ENCODE measurements at places on chromosomes 4 and X.

DNA sequence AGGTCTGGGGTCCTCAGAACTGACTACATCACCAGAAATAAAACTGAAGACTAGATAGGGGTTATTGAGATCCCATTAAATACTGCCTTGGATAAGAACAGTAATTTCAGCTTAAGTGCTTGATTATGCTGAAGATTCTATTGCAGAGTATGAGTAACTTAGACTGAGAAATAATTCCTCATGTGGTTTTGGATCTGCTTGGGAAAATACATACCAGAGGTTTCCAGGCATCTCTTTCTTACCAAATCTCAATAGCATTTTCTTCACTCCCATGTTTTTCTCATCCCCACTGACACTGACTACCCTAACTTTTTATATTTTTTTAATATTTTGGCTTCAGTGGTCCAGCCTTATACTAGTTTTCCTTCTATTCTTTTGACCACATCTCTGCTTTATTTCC lies 92.0 kb upstream of the TEX13D start:
- no peak for DNase-seq

GRCh38 chr4:26368685-26369084 lies 47.9 kb downstream of the RBPJ start:
- no peak for DNase-seq

GRCh38 chr4:174111422-174111821 lies 172.0 kb downstream of the FBXO8 start:
- no peak for DNase-seq

DNA sequence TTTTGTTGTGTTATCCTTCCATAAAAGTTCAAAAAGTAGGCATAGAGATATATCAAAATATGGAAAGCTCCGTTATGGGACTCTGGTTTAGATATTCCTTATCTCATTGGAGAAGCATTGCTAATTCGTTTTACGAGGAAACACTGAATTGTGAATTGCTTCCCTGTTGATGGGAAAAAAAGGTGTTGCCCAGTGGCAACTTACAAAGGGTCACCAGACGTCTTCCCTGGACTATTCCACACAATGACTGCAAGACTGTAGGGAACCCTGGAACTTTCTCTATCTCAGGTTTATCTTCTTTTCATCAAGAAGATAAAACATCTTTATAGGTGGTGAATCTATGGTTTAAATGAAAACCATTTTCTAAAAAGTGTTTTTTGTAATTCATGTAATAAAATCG lies 137.7 kb downstream of the MID1 start:
- no peak for DNase-seq

GRCh38 chrX:149908308-149908707 lies 21.1 kb upstream of the HSFX4 start:
- no peak for DNase-seq

GRCh38 chrX:78375894-78376293 lies 48.5 kb upstream of the CYSLTR1 start:
- DNase-seq = no peak

DNA sequence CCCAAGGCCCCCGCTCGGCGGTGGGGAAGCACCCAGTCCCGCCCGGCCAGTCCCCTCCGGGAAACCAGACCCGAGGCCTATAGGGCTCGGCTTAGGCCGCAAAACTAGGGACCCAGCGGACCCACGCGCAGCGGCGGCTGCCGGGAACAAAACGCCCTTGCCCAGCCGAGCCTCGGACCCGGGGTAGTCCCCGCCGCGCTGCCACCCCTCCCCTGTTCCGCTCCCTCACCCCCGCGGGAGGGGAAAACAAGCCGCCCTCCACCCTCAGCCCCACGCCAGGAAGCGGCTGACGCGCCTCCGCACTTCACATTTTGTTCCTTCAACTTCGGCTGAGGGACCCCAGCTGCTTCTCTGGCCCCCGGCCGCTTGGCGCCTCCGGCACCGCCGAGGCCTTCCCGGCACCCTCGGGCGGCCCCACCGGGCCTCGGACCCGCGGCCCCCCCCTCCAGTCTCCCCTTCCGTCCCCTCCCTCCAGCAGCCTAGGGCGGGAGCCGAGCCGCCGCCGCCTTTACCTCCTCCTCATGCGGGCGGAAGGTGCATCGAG lies 694 bp downstream of the PDS5A start:
- DNase-seq = no peak

- DNase-seq = no peak
Observed at GRCh38 chr4:55965585-55965984, 16.8 kb downstream of the CEP135 start.

DNA sequence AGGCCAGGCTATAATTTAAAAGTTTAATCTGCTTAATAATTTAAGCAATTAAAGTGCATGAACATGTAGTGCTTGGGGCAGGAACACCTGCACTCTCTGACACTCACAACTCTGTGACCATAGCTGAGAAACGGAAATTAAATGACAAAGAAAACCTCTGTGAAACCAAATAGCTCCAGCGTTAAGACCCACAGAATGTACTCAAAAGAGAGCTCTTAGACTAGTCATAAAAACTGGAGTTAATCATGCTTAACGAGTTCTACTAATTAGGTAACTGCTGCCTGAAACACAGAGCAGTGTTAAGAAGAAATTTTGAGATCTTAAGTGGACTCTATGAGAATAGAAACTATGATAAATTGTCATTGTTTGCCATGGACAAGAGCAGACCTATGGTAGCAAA lies 174.4 kb upstream of the SPIN4 start:
- DNase-seq = no peak

DNA sequence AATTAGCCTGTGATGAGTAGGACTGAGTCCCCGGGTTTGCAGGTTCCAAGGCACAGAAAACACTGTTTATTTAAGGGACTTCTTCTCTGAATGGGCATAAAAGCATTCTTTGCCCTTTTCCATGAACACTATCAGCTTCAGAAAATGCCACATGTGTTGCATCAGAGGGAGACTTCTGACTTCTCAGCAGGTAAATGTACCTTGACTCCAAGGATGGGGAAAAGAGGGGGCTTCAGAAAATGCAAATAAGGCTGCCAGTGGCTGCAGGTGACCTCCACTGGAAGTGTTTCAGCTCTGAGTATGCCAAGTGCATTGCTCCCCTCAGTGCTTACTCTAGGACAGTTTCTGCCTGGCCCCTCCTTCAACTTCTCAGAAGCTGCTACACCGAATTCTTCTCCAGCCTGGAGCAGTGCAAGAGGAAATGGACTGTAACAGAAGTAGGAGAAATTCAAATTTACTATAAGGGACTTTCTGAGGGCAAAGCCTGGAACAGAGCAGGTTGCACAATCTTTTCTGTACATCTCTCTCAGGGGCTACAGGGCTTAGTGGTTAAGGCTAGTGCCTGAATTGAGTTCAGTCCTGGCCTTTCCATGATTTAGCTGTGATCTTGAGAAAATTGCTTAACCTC lies 233.2 kb downstream of the PTTG2 start:
- no peak for DNase-seq

DNA sequence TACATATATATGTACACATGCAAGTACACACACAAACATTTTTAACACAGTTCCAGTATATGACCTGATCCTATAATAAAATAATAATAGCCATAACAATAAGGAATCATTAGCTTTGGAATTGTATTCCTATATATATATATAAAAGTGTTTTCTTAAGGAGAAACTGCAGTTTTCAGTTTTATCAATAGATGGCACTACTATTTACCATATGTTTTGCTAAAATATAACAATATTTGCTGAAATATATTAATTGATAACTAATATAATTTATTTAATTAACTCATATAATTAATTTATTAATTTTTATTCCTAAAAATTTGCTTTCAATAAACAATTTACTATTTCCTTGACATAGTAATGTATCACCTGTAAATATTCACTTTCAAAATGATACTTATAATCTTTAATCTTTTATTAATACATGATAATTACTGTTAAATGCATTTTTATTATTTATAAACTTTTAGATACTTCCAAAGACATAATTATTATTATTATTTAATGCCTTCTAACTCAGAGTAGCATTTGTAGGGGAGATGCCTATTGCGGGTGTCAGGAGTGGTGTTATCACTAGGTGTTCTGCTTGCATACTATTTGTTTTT lies 599.5 kb downstream of the FSTL5 start:
- DNase-seq = no peak

GRCh38 chr4:113436360-113436759 lies 325.2 kb downstream of the CAMK2D start:
- no peak for DNase-seq

GRCh38 chrX:2451501-2452316 lies 49.1 kb downstream of the DHRSX start:
- DNase-seq = no peak

GRCh38 chr4:166230841-166231240 lies 357.8 kb downstream of the TLL1 start:
- no peak for DNase-seq

- no peak for DNase-seq
Observed at GRCh38 chr4:1862055-1862911, 6.3 kb upstream of the LETM1 start.

GRCh38 chrX:39222346-39223113 lies 421.3 kb downstream of the MID1IP1 start:
- DNase-seq = no peak

GRCh38 chr4:183297675-183298074 lies 22.4 kb downstream of the CLDN22 start:
- no peak for DNase-seq

- DNase-seq = no peak
Observed at GRCh38 chrX:131262200-131262599, 26.9 kb downstream of the IGSF1 start.

- no peak for DNase-seq
Observed at GRCh38 chr4:123987408-123987807, 590.8 kb downstream of the SPRY1 start.

GRCh38 chr4:74181219-74181618 lies 23.3 kb downstream of the MTHFD2L start:
- no peak for DNase-seq

DNA sequence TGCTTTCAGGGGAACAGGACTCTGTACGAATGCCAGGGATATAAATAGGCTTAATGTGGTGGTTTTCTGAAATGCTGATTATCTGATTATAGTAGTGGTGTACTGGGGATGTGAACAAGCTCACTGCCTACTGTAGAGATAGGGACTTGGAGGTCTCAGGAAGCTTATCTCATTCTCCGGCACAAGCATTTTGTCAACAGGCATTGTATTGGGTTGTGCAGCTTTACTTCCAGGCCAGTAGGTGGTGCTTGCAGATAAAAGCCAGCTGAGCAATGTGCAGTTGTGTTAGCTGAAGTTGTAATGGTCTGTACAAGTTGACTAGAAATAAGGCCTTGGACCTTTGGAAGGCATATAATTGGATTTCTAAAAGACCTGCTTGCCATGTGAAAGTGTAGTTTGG lies 49.5 kb upstream of the TMLHE start:
- DNase-seq = no peak

- DNase-seq = no peak
Observed at GRCh38 chrX:19889582-19890342, 2.4 kb upstream of the SH3KBP1 start.

GRCh38 chr4:139368998-139369397 lies 66.7 kb upstream of the NDUFC1 start:
- no peak for DNase-seq

GRCh38 chr4:184804621-184805020 lies 21.1 kb downstream of the ACSL1 start:
- DNase-seq = no peak

DNA sequence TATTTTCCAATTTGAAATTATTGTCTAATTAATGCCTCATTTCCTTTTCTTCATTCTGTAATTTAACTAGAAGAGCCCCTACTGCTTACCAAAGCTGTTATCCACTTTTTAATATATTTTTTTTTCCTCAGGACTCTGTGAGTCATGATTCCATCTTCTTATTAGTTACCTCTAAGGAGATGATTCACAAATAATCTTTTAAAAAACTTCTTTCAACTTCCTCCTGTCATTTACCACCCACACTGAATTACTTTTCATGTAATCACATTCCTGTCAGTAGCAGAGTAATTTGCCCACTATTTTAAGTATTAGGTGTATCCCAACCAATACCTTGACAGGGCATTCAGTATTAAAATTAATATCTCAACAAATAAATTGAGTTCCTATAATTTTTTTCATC lies 470.9 kb upstream of the ADGRL3 start:
- no peak for DNase-seq

GRCh38 chr4:122346503-122346902 lies 32.3 kb upstream of the ADAD1 start:
- no peak for DNase-seq

GRCh38 chrX:153934762-153935325 lies at the start of gene NAA10:
Gene NAA10 (minus strand): TSS chrX:153935037. CDS start chrX:153934904, 133 bp downstream.
- DNase-seq = no peak

GRCh38 chr4:170089274-170089667 lies 485 bp downstream of the AADAT start:
- no peak for DNase-seq

GRCh38 chr4:138330531-138330930 lies 88.4 kb upstream of the SLC7A11 start:
- DNase-seq = no peak

GRCh38 chr4:141788169-141788915 lies 152.0 kb downstream of the IL15 start:
- DNase-seq = no peak

GRCh38 chrX:56068274-56068758 lies 163.8 kb upstream of the KLF8 start:
- DNase-seq = no peak

DNA sequence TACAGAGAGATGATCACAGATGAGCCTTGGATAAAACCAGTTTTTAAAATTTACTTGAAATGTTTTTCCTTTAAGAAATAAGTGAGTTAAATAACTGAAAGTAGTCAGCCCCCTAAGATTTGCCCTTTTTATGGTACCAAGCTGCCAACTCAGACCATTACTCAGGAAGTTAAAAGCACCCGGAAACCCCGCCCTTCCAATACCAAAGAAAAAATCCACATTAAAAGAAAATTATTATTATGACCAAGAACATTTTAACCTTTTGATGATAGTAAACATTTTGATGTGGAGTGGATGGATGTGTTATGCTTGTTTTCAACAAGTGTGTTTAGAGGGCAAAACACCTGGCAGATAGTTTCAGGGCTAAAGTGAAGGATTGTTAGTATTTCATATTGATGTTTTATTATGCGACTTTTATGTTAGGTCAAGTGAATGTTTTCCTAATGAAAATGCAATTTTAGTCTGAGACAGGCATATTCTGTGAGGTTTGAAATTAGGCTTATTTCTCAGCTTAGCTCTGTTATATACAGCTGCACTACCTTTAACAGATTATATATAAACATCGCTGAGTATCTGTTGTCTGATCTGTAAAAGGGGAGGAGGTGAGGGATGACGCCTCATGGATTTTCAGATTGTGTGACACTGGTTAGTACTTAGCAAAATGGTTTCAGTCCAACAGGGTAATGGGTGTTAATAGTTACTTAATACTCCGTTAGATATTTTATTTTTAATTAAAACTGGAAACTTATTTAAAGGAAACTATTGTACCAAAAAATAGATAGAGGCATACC lies 89.0 kb downstream of the KDM6A start:
- no peak for DNase-seq

DNA sequence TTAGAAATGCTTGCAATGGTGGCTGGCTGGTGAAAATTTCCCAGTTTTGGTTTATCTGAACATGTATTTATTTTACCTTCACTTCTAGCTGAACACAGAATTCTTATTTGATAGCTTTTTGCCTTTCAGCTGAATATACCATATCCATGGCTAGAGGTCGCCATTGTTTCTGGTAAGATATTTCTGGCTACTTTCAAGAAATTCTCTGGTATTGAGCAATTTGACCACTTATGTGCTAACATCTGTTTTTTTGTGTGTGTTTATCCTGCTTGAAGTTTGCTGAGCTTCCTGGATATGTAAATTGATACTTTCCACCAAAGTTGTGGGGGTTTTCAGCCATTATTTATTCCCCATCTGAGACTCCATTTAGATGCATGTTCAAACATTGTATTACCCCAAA lies 75.4 kb downstream of the FBXW7 start:
- DNase-seq = no peak

All from activated CD8-positive, alpha-beta memory T cell treated with anti-CD3 and anti-CD28 coated beads for 1 hour (primary cell).